ENCODE measurements at places on chromosomes 16 and 17. TPM values are rescaled to one million over a fixed set of nuclear protein-coding genes. Genes with fewer than 3 reads are reported as not detected.

Gene KCNAB3
- total RNA-seq, result 4.8 TPM

Gene CES5A
- not detected for total RNA-seq

Gene NPIPB8
- 1.8 TPM for total RNA-seq

Gene ABCA3
- total RNA-seq, result 7.6 TPM

Gene ZNF423
- not detected for total RNA-seq

Gene TLK2
- 25.1 TPM for total RNA-seq

Gene ARHGAP23
- 140 TPM for total RNA-seq

Gene KRTAP3-2
- total RNA-seq, result not detected

Gene ATP2A1
- 5.7 TPM for total RNA-seq

Gene SLC22A31
- 0.52 TPM for total RNA-seq

Gene KRTAP3-1
- total RNA-seq, result not detected

Gene NPIPA5
- 18.3 TPM for total RNA-seq

Gene TBC1D3C
- not detected for total RNA-seq

Gene TEDC2
- 30.5 TPM for total RNA-seq

Gene NPIPA8
- 1.3 TPM for total RNA-seq

Gene PIK3R5
- total RNA-seq, result not detected

Gene WNT9B
- not detected for total RNA-seq

Gene SCARF1
- 0.37 TPM for total RNA-seq

Gene LGALS9C
- 4.0 TPM for total RNA-seq

Gene DNAH9
- 0.19 TPM for total RNA-seq

Gene KRTAP9-8
- total RNA-seq, result not detected

Gene RAB37
- total RNA-seq, result not detected

Gene USP7
- 165 TPM for total RNA-seq

Gene RGS9
- total RNA-seq, result 0.54 TPM

Gene TMEM238L
- not detected for total RNA-seq

Gene CDH3
- total RNA-seq, result 41.7 TPM

Gene LIG3
- 25.8 TPM for total RNA-seq

Gene FOXO3B
- 2.3 TPM for total RNA-seq

Gene TBC1D28
- not detected for total RNA-seq

Gene UTS2R
- total RNA-seq, result not detected

Gene TPSB2
- total RNA-seq, result not detected

Gene ZSWIM7
- 12.4 TPM for total RNA-seq

Gene CTF1
- 1.9 TPM for total RNA-seq

Gene TMC5
- total RNA-seq, result 149 TPM

Gene DLX4
- total RNA-seq, result 2.4 TPM

Gene HOXB7
- total RNA-seq, result 31.3 TPM

Data from Calu3 (cell line).